ENCODE measurements at places on chromosomes 7 and 10.

DNA sequence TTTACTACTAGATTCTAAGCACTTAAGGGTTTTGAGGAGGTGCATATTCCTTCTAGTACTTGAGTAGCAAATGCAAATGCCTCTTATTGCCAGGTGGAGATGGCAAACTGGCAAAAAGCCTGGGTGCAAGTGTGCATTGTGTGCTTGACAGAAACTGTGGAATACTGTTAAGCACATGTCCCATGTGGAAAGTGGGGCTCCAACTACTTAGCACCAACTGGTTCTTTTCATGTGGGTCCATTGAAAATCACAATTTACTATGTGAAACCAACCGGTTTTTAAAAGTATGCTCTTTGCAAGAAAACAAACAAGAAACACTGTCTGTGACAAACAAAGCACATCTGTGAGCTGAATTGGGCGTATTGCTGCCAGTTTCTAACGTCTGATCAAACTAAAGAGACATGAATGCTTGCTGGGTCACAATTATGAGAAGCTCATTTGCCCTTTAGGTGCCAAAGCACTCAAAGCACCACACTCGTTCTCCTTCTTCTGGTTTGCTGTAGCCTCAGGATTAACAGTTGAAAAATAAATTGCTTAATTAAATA, 197.4 kb downstream of the SEMA3E start:
- no peak for DNase-seq

DNA sequence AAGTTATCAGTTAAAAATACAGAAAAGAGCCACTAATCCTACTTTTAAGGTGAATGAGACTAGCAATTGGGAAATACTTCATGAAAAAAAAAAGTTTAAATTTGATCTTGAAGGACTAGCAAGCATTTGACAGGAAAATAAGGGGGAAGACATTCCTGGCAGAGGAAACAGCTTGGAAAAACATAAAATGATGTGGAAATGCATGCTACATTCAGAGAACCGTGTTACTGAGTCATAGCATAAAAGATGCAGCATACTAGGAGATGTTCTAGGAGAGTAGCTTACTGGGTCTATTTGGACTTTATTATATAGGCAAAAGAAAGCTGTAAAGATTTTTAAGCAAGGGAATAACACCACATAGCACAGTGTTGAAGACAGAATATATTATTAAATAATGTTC, 108.6 kb upstream of the COL1A2 start:
- no peak for DNase-seq

DNA sequence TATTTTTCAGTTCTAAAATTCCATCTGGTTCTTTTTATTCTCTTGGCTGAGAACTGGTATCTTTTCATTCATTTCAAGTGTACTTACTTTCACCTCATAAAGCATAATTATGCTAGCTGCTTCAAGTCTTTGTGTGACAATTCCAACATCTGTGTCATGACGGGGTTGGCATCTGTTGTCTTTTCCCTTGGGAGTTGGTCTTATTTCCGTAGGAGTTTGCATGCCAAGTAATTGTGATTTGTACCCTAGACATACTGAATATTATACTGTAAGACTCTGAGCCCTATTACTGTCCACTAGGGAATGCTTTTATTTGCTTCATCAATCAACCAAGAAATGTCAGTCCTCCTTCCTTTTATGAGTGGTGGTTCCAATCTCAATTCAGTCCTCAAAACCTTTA, 24.6 kb upstream of the HUS1 start:
- DNase-seq = no peak

DNA sequence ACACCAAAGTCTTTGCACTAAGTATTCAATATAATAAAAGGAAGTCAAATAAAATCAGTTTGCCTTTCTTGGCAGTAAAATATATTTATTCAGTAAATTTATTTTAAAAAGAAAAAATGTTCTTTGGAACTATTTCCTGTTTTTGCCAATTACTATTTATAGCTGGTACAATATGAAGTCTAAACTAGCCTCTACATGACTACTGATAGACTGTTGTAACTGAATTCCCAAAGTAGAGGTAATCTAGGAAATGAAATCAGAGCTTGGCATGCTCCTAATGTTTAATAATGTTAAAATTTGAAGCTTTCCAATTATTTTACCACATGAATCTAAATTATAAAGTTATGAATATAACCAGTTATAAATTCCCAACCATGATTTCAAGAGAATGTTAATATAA, 385.5 kb downstream of the SEMA3D start:
- DNase-seq = no peak

- DNase-seq = no peak
These were observed 164.2 kb upstream of the ITGB1 start for GRCh38 chr10:33122014-33122809.

- no peak for DNase-seq
These were observed 8.0 kb downstream of the SEPHS1 start for GRCh38 chr10:13340068-13340467.

DNA sequence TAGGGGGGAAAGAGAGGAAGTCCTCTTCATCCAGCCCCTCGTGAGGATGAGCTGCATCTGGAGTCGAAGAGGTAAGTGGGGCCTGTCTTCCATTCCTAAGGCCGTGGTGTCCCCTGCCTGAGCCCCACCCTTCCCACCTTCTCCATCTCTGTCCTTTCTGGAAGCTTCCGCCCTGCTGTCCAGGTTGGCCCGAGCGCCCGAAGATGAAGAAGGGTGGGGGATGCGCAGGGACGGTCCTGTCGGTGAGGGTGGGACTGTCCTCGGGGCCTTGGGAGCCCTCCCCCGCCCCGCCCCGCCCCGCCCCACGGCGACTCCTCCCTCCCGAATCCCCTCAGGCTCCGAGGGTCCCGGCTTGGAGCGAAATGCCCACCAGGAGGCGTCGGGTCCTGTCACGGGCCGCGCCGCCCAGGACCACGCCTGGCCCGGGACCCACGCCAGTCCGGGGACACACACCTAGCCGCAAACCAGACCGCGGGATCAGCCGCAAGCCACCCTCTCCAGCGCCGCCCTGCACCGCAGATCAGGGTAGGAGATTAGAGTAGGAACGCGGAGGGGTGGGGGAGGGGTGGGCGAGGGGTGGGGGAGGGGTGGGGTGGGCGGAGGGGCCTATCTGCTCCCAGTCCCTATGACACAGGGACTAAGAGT, 15.3 kb downstream of the GPRIN2 start:
- DNase-seq = no peak

- DNase-seq = no peak
These were observed 91.8 kb downstream of the BAMBI start for GRCh38 chr10:28769091-28769604.

DNA sequence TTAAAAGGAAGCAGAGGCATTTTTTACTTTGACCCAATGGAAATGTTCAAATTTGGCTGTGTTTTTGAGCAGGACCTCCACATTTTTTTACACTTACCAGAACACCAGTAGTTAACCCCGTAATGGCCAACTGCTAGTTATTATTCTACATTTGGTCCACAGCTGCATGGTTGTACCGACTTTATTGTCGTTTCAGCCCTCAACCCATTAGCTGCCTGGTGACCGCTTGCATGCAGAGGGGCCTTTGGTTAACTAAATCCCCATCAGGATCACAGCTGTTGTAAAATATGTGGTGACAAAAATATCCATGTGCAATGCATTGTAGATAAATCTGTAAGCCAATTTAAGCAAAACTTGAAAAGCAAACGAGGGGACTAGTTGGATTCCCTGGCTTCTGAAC, 342.2 kb upstream of the MEOX2 start:
- no peak for DNase-seq

DNA sequence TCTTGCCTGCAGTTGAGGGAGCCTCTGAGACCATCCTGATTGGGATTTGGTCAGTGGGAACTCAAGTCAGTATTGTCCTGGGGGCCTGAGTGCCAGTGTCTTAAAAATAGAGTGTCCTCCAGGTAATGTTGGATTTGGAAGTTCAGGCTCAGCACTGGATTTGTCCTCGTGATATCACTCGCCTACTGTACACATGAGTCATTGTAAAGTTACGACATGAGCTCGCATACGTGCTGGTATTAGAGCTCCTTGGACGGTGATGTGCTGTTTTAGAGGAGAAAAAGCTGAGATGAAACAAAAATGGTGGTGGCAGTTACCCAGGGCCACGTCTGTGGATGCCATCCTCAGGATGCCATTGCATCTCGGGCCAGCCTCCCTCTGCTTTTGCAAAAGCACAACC, 78.2 kb downstream of the MGMT start:
- DNase-seq = no peak

Measured in activated CD4-positive, alpha-beta T cell treated with anti-CD3 and anti-CD28 coated beads, Interleukin-2, amount 50 U/mL, for 24 hours (primary cell).